Left cardiac atrium (tissue), 4 donors: ENCODE measurements at places on chromosomes 16 and 17.

- DNase-seq: no peak
These were observed 18.7 kb downstream of the VAT1L start for GRCh38 chr16:77807021-77807420.

DNA sequence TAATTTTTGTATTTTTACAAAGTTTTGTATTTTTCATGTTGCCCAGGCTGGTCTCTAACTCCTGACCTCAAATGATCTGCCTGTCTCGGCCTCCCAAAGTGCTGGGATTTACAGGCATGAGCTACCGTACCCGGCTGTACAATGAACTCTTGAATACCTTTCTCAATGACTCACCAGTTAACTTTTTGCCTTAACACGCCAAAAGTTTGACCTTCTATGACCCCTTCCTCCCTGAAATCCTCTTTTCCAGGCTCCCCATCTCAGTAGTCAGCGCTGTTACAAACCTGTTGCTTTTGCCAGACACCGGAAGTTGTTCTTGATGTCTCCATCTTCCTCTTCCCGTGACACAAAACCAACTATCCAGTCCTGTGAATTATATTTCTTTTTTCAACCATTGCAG lies 158.1 kb upstream of the ASIC2 start:
- DNase-seq: no peak

- no peak for DNase-seq
These were observed 325.3 kb downstream of the UTP18 start for GRCh38 chr17:51585514-51586104.

GRCh38 chr17:55356434-55357328 lies 65.0 kb downstream of the MMD start:
- DNase-seq: peak; percentile 66

DNA sequence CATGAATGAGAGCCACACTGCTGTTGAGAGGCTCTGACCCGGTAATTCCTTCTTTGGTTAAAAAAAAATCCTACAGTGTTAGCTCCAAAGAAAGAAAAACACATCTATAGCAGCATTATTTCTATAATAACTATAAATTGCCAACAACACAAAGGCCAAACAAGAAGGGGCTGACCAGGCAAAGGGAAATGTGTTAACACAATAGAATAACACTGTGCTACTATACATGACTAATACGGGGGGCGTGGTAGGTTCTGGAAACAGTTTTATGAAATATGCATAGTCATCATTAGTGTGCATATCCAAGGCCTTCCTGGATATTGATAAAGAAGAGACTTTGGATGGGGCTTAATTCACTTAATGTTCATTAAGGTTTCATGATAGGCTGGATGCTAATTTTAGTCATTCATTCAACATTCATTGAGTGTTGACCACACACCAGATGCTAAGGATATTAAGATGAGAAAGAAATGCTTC lies 50.0 kb upstream of the CCL1 start:
- no peak for DNase-seq

DNA sequence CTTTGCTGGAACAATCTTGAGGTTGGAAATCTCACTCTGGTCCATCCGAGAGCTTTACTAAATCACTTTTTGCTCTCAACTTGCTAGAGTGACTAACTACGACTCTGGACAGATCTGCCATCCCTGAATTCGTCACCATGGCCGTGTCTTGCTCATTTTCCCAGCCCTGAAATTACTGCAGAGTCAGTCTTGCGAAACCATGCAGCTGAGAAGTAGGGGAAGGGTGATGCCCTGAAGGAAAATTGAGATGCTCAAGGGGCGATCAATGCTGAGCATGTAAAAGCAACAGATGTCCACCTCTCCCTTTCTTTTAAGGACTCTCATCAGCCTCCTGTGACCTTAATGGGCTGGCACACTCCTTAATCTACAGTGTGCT lies 18.8 kb downstream of the PCTP start:
- peak; percentile 30 for DNase-seq

GRCh38 chr17:6496640-6497441 lies 52.6 kb downstream of the PIMREG start:
- no peak for DNase-seq

DNA sequence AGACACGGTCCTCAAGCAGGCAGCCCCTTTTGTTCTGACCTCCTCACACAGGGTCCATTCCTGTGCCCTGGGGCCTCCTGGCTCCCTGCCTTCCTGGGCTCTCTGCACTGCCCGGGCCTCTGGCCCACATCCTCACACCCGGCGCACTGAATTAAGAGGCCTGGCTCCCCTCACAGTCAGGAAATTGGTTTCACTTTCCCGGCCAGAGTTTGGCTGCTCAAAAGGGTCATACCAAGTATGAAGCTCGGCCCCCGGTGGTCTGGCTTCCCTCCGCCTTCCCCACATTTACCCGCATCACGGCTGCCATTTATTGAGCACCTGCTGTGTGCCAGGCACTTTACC lies 220.0 kb downstream of the NTN1 start:
- peak; percentile 50 for DNase-seq

DNA sequence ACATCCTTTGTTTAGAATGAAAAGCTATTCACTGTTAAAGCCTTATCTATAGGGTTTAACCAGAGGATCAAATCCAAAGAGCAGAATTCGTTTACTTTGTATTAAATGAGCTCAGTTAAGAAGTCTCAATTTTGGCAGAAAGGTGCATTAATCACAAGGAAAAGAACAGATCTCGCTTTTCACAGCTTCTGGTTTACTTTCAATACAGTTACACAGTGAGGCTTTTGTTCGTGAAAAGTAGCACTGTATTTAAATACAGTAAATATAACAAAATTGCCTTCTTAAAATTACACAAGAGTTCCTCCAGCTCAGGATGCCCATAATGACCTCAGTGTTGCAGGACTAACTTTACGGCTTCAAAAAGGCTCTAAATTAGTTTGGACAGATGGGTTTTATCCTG lies 669.1 kb upstream of the SALL1 start:
- DNase-seq: no peak

DNA sequence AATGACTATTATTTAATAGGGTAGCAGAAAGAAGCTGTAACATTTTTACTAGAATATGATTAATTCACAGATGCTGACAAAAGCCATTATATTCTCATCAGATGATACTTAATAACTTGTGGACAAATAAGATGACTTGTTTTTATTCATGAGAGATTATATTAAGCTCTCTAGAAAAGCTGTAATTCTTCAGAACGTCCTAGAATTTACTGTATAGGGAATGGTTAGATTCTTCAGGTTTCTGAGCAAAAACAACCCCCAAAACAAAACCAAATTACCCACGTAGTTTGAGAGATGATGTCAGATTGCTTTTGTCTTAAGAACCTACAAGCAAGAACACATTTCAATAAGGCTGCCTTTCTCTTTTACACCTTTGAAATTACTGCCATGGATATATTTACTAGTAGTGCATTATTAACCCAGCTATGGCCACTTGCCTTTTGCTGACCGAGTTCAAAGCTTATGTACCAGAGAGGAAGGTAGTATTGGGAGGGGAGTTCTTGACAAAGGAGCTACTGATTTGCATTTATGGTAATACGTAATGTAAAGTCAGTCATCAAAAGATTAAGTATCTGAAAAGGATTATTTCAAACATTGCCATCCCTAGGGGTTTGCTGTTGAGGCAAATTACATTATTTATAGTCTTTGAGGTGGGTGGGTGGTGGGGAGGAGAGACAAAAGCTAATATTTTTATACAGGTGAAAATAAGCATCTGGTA lies 51.7 kb downstream of the NLK start:
- DNase-seq: no peak

DNA sequence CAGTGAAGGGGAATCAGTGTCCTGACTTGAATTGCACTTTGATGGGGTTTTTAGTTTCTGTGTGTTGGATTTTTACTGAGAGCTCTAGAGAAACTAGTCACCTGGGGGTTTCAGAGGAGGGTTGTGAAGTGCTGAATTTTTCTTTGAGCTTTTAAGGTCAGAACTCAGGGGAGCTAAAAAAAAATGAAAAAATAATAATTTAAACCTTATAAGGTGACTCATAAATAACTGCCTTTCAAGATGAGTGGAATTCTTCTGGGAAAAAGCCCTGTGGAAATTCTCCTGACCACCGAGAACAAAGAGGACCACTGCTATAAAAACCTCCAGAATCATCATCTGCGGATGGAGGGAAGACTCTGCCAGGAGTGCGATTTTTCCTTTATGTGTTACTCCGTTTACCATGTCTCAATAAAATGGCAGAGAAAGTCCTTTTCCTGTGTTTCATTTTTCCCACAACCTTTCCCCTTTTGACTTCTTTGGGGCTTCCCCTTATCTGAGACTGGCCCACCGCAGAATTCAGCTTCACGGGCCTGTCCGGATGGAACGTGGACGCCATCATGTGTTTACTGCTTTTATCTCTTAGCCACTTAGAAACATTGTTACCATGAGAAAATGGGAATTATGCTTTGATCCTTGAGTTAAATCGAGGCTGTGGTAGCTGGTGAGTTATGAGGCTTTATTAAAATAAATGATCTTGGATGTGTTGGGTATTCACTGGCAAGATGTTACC lies 39.7 kb downstream of the RPTOR start:
- DNase-seq: no peak

DNA sequence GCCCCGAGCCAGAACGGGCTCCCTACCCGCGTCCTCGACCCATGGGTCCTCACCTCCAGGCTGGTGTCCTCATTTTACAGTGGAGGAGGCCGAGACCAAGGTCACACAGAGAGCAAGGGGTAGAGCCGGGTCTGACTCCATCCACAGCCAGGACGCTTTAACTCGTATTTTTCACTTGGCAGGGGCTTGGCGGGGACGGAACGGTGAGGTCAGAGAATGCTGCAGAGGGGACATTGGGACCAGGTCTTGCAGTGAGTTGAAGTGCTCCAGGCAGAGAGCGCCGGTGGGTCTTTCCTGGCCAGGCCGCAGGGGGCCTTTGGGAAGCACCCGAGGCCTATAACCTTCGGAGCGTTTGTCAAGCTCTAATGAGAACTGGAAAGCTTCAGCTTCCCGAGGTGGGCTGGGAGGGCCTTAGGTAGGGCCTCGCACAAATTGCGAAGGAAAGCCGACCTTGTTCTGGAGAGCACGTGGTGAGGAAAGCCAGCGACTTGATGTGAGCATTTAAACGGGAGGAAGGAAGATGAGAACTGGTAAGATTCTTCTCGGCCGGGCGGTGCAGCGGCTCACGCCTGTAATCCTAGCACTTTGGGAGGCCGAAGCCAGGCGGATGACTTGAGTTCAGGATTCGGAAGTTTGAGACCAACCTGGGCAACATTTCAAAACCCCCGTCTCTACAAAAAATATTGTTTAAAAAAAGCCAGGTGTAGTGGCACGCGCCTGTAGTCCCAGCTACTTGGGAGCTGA lies 908 bp upstream of the CLUH start:
- DNase-seq: no peak

DNA sequence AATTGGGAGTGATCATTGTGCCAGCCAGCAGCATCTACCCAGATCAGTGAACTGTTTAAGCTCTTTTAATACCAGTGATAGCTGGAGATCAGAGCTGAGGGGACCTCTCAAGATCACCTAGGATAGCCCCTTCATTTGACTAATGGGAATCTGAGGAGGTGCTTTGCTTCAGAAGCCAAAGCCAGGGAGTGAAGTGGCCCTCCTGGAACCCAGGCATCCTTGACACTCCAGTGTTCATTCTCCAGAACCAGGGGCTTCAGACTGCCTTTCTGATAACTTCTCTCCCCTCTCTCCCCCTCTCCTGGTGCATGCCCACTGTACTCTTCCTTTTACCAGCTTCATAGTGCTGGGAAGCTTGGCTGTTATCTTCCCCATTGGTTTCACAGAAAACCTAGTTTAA lies 48.0 kb upstream of the SLC12A3 start:
- DNase-seq: no peak

DNA sequence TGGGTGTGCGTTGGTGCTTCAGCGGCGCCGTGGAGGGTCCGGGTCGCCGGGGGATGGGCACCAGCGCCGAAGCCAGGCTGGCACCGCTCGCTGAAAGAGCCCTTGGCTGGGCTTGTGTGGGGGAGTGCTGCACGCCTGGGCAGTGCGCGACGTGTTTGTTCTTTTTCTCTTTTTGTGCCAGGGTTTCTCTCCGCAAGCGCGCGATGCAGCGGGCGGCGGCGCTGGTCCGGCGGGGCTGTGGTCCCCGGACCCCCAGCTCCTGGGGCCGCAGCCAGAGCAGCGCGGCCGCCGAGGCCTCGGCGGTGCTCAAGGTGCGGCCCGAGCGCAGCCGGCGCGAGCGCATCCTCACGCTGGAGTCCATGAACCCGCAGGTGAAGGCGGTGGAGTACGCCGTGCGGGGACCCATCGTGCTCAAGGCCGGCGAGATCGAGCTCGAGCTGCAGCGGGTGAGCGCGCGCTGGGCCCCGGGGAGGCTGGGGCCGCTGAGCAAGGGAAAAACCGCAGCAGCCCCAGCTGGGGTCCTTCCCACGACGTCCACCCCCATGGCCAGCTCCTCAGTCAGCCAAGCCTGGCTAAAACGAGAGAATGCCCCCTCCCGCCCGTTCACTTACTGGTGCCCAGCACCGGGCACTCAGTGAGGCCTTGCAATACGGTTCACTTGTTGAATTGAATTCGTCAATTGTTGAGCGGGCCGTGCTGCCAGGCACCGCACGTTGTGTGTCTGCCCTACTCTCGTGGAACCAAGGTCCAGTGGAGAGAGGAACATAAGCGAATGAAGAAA lies 541 bp downstream of the GPT2 start:
- DNase-seq: no peak

DNA sequence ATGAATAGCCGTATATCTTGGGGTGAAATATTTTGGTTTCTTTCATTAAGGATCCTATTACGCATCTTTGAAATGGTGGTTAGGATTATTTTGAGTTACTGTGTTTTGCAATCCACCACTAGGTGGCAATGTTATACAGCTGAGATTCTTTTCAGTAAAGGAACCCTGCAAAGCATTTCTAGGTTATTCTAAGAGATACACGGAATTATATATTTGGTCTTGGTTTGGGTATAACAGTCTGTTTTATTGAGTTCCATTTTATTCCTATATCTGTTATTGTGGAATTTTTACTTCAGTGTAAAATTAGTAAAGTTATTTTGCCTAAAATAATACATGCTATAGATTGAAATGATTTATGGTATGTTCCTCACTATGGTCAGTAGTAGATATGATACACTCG lies 62.9 kb upstream of the CPHXL start:
- DNase-seq: no peak

- DNase-seq: peak; percentile 77
These were observed 13.7 kb downstream of the SYCE1L start for GRCh38 chr16:77212741-77213541.

DNA sequence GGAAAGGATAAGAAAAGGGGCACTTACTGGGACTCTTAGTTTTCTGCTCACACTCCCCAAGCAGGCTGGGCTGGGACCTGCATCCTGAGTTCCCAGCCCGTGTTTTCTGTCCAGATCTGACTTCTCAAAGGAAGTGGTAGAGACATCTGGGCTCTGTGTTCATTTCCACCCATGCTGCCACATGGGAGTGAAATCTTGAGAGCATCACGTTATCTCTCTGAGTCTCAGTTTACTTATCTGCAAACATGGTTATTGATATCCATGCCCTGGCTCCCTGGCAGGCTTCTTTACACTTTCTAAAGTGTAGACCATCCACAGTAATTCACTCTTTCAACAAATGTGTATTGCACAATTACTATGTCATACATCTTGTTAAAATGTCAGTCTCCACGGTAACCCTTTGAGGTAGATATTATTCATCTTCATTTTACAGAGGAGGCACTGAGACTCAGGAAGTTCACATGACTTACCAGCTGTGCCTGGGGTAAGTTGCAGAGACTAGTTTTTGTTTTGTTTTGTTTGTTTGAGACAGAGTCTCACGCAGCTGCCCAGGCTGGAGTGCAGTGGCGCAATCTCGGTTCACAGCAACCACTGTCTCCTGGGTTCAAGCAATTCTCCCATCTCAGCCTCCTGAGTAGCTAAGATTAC lies 3.4 kb downstream of the ZNF688 start:
- DNase-seq: no peak

GRCh38 chr17:58377093-58377601 lies 25.1 kb upstream of the SUPT4H1 start:
- no peak for DNase-seq

GRCh38 chr17:30550512-30551273 lies 73.5 kb downstream of the GOSR1 start:
- DNase-seq: no peak
